ENCODE measurements at places on chromosomes 3 and 15.

DNA sequence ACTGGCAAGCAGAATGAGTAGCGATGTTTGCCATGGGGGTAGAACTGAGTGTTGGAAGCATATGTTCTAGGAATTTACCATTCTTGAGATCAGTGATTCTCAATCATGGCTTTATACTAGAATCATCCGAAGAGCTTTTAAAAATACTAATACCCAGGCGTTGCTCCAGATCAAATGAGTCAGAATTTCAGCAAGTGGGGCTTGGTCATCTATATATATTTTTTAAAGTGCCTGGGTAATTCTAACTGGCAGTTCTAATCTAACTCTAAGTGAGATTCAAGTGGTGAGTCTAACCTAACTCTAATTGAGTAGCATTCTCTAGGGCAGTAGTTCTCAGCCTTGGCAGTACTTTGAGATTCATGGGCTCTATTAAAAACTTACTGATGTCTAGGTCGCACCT is 20.8 kb downstream of the TM4SF1 start:
- no peak for ATAC-seq

GRCh38 chr3:33883951-33884561 is 85.6 kb downstream of the PDCD6IP start:
- no peak for ATAC-seq

DNA sequence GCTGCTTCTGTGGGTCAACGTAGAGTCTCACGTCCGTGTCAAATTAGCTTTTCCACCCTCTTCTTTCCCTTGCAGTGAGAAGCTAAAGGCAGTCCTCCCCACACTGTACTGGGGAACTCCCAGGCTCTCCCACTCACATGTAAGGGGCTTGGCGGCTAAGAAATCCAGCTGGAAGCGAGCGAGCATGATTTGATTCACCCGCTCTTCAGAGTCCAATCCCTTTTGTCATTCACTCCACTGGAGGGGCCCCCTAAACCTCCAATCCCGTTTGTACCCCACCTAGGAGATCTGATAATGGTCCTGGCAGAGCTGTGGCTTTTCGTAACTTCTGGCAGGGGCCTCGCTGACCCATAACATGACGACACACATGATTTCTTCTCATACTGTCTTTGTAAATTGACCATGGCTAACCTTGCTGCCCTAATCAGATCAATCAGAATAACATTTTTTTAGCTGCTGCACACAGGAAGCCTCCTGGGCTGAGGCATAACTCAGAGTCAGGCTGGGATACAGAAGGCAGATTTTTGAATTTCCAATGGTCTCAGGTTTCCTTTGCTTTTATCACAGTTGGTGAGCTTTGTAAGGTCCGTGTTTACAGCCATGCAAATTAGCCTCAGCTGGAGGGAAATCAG is 235.2 kb downstream of the GREM1 start:
- ATAC-seq = no peak

GRCh38 chr15:48796930-48797329 is 13.9 kb downstream of the CEP152 start:
- ATAC-seq = no peak

DNA sequence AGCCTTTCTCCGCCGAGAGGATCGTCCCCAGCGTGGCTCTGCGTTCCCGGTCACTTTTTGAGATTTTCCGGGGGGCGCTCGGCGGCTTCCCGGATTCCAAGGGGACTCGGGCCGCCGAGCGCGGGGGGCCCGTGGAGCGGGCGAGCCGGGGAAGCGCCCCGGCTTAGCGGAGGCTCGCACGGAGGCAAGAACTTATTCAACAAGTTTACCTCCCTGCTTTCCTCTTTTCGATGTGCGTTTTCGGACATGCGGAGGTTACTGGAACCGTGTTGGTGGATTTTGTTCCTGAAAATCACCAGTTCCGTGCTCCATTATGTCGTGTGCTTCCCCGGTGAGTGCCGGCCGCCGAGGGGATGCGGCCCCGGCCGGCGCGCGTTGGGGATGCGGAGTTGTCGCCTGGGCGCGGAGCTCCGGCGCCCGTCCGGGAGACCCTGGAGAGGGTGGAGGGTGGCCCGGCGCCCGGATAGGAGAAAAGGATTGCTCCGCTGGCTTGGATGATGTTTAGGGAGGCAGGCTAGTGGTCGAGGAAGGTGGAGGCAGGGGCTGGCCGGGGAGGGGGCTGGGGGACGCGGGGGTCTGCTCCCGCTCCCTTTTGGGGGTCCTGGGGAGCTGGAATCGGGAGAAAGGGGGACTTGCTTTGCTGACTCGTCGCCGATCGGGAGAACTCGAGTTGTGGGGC is 810 bp downstream of the PTPRG start:
- no peak for ATAC-seq

DNA sequence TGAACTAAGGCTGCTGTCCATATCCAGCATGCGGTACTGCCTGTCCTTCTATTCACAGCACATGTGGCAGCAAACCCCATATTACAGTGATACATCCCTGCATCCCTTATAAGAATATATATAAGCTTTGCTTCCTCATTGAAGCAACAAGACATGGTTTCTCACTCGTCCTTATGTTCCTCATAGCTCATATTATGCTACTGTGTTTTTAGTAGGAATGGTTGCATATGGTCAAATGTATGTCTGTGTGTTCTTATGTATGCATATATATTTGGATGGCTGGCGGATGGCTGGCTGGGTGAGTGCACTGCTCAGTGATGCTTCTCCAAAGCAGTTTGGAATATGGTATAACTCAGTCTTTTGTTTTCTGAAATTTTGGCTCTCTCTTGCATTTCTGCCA is 254.9 kb downstream of the LPP start:
- ATAC-seq = no peak

DNA sequence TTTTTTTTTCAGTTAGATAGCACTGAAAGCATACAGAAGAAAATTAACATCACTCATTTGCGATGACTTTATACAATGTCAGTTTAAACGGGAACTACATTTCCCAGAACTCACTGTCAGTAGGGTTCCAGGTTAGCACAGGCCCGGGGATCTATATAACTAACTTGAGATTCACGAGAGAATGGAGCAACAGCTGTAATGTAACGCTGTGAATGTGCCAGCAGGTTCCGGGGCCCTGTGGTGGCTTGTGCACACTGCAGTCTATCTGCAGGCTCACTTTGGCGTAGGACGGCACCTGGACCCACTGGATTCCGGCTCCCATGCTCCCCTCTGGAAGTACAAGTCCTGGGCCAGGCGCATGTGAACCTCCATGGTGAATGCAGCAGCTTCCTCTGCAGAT is 19.4 kb downstream of the CCR1 start:
- ATAC-seq = no peak

DNA sequence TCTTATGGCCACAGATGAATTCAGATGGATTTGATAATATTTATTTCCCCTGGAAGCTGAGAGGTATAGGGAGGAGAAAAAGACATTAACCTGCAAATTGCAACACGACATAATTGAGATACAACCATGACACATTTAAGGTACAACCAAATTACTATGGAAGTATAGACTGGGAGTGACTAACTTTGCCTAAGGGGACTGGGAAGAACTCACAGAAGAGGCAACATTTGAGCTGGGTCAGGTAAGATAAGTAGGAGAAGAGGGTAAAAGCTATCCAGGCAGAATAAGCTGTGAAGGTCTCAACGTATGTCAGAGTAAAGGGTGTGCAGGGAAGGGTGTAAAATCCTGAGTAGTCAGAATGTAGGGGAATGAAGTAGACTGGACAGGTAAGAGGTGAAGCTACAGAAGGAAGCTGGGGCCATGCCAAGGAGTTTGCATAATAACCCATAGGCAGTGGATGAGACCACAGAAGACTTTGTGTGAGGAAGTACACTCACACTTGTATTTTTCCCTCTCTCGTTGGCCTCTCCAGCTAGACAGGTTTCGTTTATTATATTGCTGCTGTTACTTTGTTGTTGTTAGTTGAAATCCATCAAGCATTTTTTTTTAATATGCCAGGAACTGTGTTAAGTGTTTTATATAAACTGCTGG is 28.0 kb upstream of the PTX3 start:
- ATAC-seq = peak; percentile 53

- no peak for ATAC-seq
These were observed 191.4 kb downstream of the MEIS2 start for GRCh38 chr15:36908991-36909390.

DNA sequence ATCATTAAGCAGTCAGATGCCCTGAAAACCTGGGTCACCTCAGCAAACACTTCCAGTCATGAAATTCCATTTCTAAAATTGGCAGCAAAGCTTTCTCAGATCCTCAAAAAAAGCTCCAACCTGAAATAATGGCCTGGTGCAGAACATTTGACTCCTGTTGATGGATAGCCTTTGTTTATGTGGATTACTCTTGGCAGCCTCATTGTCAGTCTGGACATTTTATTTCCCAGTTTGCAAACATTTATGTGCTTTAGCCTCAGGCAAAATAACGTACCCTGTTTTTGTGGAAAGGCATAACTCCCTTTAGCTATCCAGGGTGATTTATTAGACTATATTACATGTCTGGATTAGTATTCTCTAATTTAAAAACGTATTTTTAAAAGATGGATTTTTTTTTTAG is 53.9 kb downstream of the PXYLP1 start:
- ATAC-seq = no peak

DNA sequence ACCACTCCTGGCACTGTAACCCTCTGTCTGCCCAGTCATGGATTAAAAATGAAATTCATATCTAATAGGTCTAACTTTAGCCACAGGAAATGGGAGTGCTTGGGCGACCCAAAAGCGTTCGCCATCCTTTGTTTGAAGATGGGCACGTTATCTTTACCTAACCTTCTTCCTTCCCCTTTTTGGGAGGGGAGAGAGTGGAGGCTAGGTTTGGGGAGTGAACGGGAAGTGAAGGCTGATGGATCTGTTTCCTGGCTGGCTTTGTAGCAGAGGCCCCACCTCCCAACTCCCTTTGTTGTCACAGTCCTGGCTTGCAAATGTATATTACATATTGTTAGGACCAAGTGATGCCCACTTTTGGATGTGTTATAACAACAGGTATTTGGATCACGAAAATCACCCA is 98.1 kb upstream of the ARHGEF3 start:
- no peak for ATAC-seq

- ATAC-seq = peak; percentile 21
These were observed 106.6 kb downstream of the LRIG1 start for GRCh38 chr3:66394019-66394752.

GRCh38 chr3:23829242-23829934 is 23.6 kb downstream of the UBE2E1 start:
- no peak for ATAC-seq

DNA sequence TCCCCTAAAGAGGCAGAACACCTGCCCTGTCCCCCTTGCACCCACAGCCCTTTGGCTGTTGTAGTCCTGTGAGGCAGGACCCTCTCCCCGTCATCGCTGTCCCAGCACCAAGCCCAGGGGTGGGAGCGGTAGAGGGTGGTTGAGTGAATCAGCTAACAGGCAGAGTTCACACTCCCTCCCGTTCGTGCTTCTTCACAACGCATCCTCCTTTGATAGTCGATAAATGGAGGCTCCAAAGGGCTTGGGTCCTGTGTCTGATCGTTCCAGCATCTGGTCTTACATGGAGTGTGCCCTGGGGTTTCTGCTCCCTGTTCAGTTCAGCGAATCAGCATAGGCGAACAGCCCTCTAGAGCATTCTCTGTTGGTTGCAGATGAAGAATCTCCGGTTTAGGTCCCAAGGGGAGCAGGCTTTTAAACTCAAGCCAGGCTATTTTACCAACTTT is 820 bp upstream of the HMCES start:
- no peak for ATAC-seq

DNA sequence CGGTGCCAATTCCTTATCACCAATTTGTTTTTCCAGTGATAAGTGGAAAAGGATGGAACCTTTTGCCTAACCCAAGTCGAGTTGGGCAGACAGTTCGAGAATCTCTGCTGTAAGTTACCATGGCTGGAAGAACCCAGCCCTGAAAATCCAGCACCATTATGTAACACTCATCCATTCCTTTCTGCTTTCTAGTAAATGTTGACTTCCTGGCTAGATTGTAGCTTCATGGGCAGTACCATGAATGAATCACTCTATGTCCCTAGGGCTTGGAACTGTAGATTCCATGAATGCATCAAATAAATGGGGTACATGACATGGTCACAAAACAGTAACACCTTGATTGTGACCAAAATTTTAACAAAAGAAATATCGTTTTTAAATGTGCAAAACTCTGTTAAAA is 14.0 kb downstream of the CHCHD4 start:
- ATAC-seq = peak; percentile 18

- no peak for ATAC-seq
These were observed 2.3 kb upstream of the GMPPB start for GRCh38 chr3:49725906-49726681.

- no peak for ATAC-seq
These were observed 660.9 kb upstream of the NAALADL2 start for GRCh38 chr3:174198199-174198598.

- peak; percentile 10 for ATAC-seq
These were observed 125.9 kb downstream of the TPRA1 start for GRCh38 chr3:127464642-127465041.

DNA sequence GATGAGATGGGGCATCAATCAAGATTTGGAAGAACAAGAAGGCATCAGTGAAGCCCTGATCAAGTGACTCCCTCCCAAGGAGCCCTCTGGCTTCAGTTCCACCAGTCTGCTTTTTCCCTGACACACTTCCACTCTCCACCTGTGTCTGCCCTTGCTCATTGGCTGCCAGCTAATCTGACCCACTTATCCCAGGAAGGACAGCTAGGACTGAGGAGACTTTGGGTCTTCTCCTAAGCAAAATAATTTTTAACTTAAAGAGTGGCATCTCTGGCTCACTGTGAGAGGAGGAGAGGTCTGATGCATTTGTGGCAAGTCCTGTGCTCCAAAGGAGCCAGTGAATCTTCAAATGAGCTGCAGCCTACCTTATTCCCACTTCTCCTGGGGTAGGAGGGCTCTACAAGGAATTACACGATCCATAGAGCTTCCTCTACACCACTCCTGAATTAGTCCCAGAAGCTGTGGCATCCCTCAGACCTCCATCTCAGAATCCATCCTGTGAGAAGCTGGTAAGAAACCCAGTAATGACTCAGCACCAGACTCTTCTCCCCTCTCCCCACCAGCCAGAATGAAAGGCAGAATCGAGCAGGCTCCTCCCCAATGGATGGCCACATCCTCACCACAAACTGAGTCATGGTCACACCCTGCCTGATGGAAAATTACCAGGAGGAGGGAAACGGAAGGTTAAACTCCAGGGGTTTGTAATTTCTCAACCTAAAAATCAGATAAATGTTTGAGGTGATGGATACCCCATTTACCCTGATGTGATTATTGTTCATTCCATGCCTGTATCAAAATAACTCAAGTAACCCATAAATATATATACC is 6.3 kb upstream of the PKM start:
- peak; percentile 94 for ATAC-seq

DNA sequence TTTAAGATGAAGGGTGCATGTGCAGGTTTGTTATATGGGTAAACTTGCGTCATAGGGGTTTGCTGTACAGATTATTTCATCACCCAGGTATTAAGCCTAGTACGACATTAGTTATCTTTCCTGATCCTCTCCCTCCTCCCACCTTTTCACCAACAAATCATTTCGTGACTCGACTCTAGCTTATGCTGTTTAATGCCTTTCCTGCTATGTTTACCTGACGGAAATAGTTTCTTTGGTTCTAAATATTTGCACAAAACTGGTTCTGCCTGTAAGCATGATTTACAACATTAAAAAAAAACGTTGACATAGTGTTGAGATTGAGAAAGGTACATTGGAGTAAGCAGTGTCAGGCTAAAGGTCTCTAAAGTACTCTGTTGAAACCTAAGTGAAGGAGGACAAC is 2.4 kb downstream of the GNL3 start:
- peak; percentile 57 for ATAC-seq

GRCh38 chr3:173993299-173993698 is 595.8 kb downstream of the NLGN1 start:
- no peak for ATAC-seq

All from esophagus mucosa (tissue), 1 donor.